A549 treated with ZK216348 at 1 μM for 4 hours (cell line): ENCODE measurements at places on chromosomes 4 and X. TPM values are rescaled to one million over a fixed set of nuclear protein-coding genes. Genes with fewer than 3 reads are reported as not detected.

The CCSER1 gene
- not detected in 5 replicates for total RNA-seq

The MAGEB1 gene
- total RNA-seq: not detected in 5 replicates

The CCKAR gene
- not detected in 5 replicates for total RNA-seq

The ARSJ gene
- 4.7 to 5.2 TPM (median 4.8 TPM) in 5 replicates for total RNA-seq

The ASMT gene
- total RNA-seq: 0.27 to 0.33 TPM (median 0.28 TPM) in 3 of 5 replicates, not detected in the others

The TKTL2 gene
- not detected in 5 replicates for total RNA-seq

The TMEM255A gene
- total RNA-seq: 0.11 to 0.16 TPM (median 0.14 TPM) in 5 replicates

The CHRDL1 gene
- not detected in 5 replicates for total RNA-seq
